CD4-positive, alpha-beta T cell treated with Interleukin-17A for 1 hour (primary cell): ENCODE measurements at places on chromosomes 12 and 14.
A peak's percentile ranks its signal among the peaks of the same experiment; 100 is the strongest.

- no peak for DNase-seq
These were observed 20.4 kb downstream of the DLK1 start for GRCh38 chr14:100747021-100747586.

DNA sequence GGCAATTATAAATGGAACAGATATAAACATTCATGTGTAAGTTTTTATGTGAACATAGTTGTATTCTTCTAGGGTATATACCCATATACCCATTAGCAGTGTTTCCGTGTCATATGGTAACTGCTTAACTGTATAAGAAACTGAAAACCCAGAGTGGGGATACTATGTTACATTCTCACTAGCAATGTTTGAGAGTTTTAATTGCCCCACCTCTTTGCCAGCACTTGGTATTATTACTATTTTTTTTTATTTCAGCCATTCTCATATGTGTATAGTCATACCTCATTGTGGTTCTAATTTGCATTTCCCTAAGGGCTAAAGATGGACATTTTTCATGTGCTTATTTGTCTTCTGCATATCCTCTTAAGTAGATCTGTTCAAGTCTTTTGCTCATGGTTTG lies 28.7 kb upstream of the ITPR2 start:
- DNase-seq: no peak

- no peak for DNase-seq
These were observed 255.2 kb upstream of the DDHD1 start for GRCh38 chr14:53408175-53408879.

DNA sequence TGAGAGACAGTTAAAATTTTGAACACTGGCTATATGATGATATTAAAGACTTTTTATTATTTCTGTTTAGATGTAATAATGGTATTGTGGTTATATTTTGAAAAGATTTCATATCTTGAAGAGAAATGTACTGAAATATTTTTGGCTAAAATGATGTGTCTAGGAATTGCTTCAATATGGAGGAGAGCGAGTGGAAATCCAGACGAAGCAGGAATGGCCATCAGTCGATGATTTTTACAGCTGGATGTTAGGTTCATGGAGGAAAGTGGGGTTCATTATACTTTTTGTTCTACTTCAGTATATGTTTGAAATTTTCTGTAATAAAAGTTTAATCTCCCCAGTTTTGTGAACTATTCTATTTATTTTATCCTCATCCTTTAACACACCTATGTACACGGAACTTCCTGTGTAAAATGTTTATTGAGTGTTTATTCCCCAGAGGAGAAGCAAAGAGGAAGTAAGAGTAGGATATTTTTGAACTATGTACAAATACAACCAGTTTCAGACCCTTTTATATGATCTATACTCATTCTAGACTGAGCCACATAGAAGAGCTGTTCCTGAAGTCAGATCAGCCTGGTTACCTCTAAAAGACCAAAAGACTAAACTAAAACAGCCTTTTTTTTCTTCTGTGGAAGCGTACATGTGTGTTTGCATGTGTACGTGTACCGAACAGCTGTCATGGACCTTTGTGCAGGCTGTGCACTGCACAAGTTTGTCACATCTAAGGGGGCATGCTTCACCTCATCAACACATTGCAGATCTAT lies 211.0 kb upstream of the NUDT4 start:
- no peak for DNase-seq

GRCh38 chr14:95480109-95480886 lies 36.2 kb downstream of the SYNE3 start:
- peak; percentile 64 for DNase-seq

DNA sequence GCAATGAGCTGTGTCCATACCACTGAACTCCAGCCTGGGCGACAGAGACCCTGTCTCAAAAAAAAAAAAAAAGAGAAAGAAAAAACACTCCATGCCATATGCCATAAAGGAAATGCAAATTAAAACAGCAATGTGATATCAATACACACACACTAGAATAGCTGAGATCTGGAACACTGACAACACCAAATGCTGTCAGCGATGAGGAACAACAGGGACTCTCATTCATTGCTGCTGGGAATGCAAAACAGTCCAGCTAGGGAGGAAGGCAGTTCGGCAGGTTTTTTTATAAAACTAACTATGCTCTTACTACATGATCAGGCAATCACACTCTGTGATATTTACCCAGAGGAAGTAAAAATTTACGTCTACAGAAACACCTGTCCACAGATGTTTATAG lies 3.4 kb upstream of the ABCB9 start:
- DNase-seq: no peak

GRCh38 chr14:99173086-99173485 lies 98.9 kb downstream of the BCL11B start:
- no peak for DNase-seq

- no peak for DNase-seq
These were observed 69.3 kb upstream of the ADAMTS20 start for GRCh38 chr12:43621262-43621661.

DNA sequence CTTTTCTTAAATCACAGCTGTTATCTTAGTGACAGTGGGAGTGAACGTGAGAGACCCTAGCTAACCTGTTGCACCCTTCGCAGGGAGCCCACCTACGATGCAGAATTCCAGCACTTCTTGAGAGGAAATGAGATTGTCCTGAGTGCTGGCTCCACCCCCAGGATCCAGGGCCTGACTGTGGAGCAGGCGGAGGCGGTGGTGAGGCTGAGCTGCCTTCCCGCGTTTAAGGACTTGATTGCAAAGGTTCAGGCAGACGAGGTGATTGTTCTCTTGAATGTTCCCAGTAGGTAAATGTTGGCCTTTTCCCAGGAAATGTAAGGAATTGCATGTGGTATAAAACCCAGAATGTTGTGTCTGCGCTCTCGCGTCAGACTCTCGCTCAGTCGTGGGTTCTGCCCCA lies 46.7 kb downstream of the HSP90AA1 start:
- no peak for DNase-seq

- DNase-seq: no peak
These were observed 38.4 kb downstream of the MLXIP start for GRCh38 chr12:122116707-122117535.

GRCh38 chr14:30706704-30707103 lies 84.6 kb downstream of the SCFD1 start:
- no peak for DNase-seq

DNA sequence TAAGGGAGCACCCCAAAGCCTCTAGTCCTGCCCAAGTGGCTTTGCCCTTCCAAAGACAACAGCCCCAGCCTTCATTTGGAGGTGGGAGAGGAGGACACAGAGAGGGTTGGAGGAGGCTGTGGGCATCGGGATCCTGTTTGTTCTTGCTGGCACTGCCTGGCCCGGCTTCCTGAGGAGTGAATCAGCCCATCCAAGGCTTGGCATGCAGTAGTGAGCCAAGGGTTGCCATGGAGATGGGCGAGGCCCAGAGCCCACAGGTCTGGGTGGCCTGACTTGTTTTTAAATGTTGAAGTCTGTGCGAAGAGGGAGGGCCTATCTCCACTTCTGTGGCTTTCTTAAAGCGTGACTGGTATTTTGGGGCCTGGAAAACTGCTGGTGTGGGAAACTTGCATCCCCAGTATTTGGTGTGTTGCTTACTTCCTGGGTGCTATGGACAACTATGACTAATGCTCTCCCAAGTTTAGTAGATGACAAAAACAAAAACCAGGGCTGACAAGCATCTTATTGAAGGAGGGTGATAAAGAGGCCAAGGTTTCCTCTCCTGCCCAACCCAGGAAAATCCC lies 15.8 kb downstream of the CD9 start:
- DNase-seq: no peak
